Foreskin fibroblast (primary cell): ENCODE measurements at places on chromosomes 6 and 20.

GRCh38 chr6:40930555-40930954, 108.5 kb downstream of the UNC5CL start:
- DNase-seq, result no peak

DNA sequence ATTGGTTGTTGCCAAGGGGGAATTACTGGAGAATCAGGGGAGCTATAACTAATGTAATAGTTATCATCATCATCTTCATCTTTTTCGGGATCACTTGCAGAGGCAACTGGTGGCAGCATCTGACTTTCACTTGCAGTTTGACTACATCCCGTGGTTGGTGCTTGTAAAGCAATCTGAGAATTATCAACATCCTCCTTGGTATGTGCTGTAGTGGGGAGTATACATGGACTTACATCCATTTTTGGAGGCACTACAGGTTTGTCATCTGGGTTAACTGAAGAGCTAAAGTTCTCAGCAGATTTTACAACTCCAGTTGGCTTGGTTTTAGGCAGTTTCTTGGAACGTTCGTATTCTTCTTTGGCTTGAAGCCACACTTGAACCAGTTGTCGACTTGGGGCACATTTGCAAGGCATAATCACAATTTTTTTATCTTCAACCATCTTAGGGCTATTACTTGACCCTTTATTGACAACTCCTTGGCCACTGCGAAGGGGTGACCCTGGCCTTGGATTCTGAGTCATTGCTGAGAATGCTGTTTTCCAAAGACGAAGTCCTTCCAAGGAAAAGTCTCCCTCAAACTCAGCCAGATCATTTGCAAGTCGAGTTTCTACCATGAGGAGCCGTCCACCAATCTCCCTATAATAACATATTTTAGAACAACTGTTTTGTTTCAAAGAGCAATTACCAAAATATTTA, 115.5 kb downstream of the REV3L start:
- DNase-seq, result no peak

- peak; percentile 97 for DNase-seq
Measured at GRCh38 chr6:154675602-154676088, 57.6 kb upstream of the SCAF8 start.

GRCh38 chr6:132604635-132605152, 15.2 kb upstream of the TAAR5 start:
- no peak for DNase-seq

- peak; percentile 56 for DNase-seq
Measured at GRCh38 chr6:107064579-107065065, 36.6 kb downstream of the MTRES1 start.

- DNase-seq, result no peak
Measured at GRCh38 chr20:38930242-38930569, 4.0 kb downstream of the FAM83D start.

DNA sequence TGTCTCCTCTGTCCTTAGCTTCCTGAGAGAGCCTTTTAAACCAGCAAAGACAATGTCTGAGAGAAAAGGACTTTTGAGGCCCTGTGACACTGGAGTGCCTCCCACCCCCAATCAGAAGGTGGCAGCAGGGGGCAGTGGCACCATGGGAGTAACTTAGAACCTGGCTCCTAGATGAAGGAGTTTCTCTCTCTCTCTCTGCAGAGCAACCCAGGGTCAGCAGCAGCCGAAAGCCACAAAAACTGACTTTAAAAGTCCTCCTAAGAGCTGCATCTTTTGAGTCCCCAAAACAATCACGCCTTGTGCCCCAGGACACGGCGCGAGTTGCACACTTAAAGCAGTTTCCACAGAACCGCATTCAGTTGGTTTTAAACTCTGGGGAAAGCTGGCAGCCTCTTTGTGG, 5.3 kb upstream of the TCP11 start:
- peak; percentile 82 for DNase-seq

- DNase-seq, result peak; percentile 14
Measured at GRCh38 chr6:54244430-54244829, 63.8 kb upstream of the TINAG start.

DNA sequence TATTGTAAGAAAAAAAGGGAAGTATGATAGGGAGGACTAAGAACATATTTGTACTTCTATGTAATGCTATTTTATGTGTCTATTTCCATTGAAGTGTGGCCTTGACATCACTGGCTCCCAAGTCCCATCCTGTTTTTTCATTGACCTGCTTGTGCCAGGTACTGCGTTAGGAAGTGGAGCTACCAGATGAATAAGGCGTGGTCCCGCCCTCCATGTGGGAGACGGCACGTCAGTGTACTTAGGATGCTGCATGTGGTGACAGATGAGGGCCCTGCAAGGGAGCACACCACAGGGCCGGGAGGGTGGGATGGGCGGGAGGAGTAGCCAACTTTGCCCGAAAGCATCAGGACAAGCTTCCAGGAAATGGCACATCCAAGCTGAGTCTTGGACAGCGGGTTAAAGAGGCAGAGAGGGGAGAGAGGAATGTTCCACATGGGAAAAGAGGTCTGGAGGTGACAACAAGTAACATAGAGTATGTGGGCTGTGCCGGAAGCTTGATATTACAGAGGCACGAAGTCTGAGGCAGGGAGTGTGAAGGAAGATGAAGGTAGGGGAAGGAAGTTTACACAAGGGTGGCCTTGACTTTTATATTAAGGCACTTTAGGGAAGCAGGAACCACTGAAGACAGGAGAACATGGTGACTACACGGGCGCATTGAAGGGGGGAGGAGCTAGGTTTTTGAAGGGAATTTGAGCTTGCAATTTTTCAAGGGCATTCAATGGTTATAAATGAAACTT, 140.6 kb downstream of the MTHFD1L start:
- no peak for DNase-seq

GRCh38 chr20:45055056-45055455, 45.9 kb downstream of the KCNS1 start:
- DNase-seq, result no peak

DNA sequence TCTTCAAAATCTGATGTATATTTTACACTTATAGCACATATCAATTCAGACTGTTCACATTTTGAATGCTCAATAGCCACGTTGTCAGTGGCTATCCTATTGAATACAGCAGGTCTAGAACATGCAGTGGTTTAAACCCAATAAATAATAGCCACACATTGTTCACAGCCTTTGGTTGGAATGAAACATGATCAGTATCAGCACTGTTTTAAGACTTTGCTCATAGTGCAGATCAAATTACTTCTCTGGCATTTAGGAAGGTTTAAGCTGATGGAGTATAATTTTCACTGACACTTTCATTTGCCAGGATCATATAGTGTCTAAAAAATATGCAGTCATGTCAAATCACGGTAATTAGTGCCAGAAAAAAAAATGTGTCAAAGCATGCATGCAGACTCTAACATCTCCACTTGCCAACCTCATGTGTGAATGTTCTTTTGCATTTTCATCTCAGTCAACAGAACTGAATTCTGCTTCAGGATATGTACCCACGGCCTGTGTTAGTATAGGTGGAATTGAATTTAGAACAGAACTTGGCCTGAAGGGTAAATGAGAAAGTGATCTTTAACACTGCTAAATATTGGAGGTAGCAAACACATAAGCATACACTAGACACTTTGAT, 184.1 kb downstream of the SLC24A3 start:
- peak; percentile 9 for DNase-seq

- DNase-seq, result no peak
Measured at GRCh38 chr6:39653612-39654011, 71.6 kb downstream of the KIF6 start.

- no peak for DNase-seq
Measured at GRCh38 chr6:153083869-153084268, 47.2 kb downstream of the RGS17 start.

GRCh38 chr6:161010418-161010817, 18.8 kb downstream of the MAP3K4 start:
- DNase-seq, result peak; percentile 38

DNA sequence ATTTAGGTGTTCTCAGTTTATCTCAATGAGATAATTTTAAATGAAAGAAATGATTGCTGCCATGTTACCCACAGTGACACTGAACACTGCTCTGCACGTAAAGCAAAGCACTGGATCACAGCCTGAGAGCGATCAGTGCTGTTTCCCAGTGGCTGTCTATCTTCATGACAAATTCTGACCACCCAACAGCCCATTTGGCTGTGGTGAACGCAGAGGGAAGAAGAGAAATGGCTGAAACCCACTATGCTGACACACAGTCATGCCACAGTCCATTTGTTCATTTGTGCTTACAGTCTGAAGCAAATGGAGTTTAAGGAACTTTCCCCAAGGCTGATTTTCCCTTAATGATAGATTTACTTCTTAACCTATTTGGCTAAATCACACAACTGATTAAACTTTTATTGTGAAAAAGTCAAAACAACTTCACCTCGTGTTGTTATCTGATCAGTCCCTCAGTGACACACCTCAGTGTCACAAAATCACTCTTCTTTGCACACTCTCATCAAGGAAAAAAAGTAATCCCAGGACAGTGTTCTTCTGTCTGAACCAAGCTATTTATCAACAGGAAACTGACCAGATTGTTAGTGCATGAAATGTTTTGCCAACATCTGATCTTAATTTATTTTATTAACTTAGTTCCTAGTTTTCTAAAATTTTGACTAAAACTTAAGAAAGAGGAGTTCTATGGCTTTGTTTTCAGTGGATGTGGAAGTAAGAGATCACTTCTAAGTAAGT, 225.1 kb downstream of the TBX18 start:
- no peak for DNase-seq

GRCh38 chr6:148963738-148964137, 216.9 kb downstream of the UST start:
- no peak for DNase-seq

DNA sequence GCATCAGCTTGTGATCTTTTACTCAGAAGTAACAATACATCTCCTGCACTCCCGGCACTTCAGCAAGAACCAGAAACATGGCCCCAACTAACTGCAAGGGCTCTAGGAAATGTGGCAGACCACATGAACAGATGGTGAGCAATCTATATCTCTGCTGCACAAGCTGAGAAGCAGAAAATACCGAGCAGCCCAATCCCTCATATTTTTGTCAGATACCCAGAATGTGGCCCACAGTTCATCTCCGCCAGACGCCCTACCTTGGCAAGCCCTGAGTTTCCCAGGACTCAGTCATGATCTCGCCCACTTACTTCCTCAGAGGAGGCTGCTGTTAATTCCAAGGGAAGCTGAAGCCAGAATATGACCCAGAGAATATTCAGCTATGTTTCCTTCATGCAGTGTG, 63.1 kb upstream of the PHACTR1 start:
- no peak for DNase-seq

DNA sequence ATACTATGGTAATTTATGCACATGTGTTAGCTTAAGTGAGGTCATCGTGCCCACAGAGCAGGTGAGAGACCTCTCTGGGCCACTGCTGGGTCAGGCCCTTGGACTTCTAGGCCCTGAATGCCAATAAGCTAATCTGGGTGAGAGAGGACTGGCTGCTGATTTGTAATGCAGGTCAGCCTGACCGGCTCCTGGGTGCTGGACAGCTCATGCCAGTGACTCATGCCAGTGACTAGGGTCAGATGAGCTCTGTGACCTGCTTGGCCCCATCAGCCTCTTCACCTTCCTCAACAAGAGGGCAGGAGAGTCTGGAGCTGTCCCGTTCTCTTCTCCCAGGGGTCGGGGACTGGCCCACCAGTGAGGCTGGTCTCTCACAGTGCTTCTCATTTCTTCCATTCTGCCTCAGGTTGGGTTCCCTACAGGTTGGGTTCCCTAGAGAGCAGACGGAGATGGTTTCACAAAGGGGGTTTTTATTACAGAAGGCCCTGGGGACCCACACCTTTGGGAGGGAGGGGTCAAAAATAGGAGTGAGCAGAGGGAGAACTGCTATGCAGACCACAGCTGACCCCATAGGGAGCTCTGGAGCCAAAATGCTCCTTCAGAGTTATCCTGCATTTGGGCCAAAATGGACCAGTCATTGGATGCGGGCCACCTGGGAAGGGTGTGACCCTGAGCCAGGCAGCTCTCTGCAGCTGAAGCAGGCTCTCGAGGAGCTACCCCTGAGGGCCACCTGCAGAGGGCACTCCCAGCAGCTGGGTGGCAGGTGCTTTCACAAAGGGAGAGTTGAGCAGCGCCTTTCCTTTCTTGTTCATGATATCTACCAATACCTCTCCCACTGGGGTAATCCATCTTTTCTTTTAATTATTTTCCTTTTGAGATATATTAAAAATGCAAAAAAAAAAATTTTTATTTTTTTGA, 2.2 kb upstream of the OXT start:
- DNase-seq, result peak; percentile 61

DNA sequence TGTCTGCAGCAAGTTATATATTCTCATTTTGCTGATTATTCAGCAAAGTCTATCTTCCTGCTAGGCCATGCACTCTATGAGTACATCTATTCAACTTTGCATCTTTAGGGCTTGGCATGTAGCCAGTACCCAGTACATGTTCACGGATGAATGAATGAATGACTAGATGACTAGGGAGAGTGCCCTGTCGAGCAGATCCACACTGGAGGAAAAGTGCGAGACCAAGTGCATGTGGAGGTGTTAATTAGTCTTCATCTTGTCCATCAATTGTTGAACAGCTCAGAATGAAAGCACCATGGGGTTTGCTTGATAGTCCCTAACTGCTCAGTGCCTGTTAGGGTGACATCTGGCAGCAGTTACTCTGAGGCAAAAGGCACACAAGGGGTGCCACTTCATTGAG, 30.4 kb downstream of the TM9SF4 start:
- no peak for DNase-seq

DNA sequence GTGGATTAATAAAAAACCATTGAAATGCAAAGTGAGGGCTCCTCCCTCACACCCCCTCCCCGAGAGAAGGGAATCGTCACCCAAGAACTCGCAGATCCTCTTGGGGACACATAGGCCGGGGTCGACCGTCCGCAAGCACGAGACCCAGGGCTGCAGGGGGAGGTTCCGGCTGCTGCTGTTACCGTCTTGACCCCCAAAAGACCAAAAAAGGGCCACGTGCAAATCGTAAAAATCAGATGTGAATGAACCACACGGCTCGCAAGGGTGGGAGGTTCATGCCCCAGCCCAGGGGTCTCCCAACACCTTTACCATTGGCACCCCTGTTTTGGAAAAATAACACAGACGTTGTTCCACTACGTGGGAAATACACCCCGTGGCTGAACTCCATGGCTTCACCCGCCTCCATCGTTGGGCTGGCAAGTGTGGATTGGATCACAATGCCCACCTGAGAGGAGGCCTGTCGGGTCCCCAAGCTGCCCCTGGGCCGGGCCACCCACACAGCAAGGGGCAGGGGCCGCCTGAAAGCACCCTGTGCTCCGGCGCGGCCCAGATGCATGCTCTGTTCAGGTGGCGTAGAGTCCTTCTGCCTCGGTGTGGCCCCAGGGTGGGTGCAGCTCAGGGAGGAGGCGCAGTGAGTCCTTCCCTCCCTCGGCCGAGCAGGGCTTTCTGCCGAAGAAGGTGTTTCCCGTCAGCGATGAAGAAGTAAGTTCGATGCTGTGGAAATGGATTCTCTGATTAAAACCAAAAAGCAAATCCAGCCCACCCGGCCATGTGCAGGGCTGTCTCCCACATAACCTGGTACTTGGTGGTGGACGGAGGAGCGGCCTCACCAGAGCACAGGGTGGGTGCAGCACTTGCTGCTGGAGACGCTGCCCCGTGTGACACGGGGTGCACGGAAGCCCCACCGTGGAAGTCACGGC, 85.0 kb downstream of the YTHDF1 start:
- DNase-seq, result no peak

- peak; percentile 56 for DNase-seq
Measured at GRCh38 chr6:169723991-169724493, 258 bp downstream of the PHF10 start.

GRCh38 chr20:11852811-11853210, 64.9 kb upstream of the BTBD3 start:
- peak; percentile 55 for DNase-seq

- DNase-seq, result peak; percentile 43
Measured at GRCh38 chr6:155313602-155314091, 637 bp downstream of the TFB1M start.
